ENCODE measurements at places on chromosomes 3 and 15.

- DNase-seq = no peak
Measured at GRCh38 chr3:46243560-46243959, 1.3 kb downstream of the CCR3 start.

DNA sequence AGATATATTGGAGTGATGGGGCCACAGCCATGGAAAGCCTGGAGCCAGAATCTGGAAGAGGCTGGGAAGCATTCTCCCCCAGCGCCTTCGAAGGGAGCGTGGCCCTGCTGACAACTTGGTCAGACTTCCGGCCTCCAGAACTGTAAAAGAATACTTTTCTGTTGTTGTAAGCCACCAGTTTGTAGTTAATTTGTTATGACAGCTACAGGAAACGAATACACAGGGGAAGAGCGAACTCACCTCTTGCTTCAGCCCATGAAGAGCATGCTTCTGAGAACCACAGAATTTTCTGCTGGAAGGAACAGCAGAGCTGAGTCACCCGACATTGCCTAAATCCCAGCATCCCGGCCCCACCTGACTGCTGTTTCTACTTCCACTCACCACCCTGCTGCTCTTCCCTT lies 501.7 kb downstream of the SHQ1 start:
- peak; percentile 97 for DNase-seq

DNA sequence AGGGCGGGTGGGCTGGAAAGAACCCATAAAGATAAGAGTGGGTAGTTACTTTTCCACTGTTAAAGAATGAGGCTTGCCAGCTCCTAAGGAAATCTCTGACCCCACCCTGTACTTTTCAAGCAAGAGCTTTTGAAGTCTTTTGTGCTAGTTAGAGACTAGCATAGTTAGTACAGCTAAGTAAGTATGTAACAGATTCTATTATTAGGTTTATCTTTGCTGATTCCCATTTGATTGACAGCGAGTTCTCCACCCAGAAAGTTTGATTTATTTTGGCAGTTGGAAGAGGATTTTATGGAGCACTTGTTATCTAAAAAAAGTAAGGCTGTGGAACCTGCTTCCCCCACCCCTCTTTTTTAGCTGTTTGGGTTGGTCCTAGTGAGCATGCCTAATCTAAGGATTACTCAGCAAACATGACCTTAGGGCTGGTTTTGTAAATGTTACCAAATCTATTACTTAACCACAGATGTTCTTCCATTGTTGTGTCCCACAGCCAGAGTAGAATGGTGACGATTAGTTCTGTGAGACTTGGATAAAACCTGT lies 57.6 kb downstream of the FNDC3B start:
- no peak for DNase-seq

- DNase-seq = no peak
Measured at GRCh38 chr3:52177701-52178042, 20.3 kb upstream of the ALAS1 start.

GRCh38 chr3:78894787-78895186 lies 873.0 kb downstream of the ROBO1 start:
- no peak for DNase-seq

DNA sequence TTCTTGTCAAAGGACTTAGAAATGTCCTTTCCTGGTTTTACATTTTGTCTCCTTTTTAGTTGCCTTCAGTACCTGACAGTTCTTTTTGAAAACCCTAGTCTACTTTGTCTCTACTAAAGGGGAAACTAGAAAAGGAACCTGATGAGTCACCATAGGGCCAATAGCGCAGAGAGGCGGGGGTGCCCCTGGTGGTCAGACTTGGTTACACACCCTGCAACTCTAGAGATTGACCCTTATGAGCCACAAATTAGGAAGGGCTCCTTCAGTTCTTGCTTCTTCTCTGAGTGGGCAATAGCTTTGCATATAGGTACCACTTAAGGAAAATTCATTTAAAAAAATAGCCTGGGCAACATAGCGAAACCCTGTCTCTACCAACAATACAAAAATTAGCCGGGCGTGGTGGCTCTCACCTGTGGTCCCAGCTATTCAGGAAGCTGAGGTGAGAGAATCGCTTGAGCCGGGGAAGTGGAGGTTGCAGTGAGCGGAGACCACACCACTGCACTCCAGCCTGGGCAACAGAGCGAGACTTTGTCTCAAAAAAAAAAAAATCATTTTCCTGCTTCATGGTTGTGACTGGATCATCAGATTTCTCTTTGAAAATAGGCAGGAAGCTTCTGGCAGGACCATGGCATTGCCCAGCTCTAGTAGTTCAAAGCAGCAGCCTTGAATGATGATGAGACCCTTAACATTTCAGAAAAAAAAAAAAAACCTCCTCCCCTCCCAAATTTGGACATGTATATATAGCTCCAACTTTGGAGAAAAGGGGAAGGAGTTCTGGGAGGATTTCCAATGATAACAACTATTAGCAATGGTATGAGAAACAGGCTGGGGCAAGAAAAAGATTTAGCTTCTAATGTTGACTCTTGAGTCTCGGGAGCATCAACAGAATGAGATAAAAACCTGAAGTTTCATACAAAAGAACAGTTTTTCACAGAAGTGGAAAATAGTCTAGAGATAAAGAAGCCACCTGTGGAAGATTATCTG lies 45.2 kb upstream of the RASA2 start:
- no peak for DNase-seq

GRCh38 chr15:48650931-48651330 lies 5.4 kb upstream of the FBN1 start:
- DNase-seq = no peak

GRCh38 chr3:136602818-136603217 lies 149.4 kb downstream of the STAG1 start:
- no peak for DNase-seq

- DNase-seq = no peak
Measured at GRCh38 chr3:61378311-61378710, 127.1 kb upstream of the FHIT start.

- DNase-seq = no peak
Measured at GRCh38 chr3:134704556-134704955, 53.7 kb upstream of the KY start.

DNA sequence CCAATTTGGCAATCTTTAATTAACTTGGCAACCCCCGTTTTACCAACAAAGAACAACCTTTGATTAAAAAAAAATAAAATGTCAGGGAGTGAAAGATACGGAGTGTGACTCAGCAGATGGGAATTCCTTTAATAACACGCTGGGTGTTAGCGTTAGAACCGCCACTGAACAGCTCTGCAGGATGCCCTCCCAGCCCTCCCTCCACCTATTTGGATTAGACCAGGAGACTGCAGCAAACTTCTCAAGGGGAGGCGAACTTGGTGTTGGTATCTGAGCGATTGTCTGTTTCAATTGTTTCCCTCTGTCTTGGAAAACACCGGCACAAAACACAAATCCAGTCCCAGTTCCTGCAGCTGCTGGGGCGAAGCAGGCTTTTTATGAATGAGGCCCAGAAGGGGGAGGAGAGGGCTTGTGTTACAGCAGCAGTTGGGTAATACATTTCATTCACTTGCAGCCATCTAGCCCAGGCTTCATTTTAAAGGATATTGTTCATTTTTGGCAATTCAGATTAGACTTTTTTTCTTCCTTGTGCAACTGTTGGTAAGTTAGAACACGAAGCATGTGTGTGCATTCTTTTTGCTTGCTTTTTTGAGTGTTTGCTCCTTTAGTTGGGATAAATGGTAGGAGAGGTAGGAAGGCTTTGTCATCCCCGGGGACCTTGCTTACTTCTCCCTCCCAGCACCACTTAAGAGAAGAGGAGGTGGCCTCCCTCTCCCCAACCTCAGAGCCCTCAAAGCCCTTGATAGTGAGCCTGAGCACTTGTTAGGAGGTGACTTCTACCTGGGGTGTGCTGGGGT lies 152.3 kb downstream of the IGF1R start:
- DNase-seq = peak; percentile 76

DNA sequence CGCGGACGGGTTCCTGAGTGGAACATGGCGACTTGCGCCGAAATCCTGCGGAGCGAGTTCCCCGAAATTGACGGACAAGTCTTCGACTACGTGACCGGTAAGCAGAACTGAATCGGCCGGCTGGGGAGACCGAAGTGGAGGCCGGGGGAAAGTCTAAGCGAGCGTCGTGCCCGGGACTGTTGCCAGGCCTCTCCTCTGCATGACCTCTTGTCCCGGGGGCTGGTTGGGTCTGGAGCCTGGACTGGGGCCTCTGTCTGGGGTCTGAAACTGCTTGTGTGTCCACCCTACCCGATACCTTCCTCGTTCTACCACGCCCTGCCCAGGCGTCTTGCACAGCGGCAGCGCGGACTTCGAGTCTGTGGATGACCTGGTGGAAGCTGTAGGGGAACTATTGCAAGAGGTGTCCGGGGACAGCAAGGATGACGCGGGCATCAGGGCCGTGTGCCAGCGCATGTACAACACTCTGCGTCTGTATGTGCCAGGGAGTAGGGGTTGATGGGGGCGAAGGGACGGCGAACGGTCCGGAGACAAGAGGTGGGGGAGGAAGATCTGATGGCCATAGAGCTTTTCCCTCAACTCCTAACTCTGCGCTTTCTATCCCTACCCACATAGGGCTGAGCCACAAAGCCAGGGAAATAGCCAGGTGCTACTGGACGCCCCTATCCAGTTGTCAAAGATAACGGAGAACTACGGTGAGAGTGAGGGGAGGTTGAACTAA lies at the start of gene ABCF3:
Gene ABCF3 (plus strand): TSS at position 16 of the 718 bp plus-strand sequence. CDS start 9 bp downstream, at position 25.
- DNase-seq = no peak

DNA sequence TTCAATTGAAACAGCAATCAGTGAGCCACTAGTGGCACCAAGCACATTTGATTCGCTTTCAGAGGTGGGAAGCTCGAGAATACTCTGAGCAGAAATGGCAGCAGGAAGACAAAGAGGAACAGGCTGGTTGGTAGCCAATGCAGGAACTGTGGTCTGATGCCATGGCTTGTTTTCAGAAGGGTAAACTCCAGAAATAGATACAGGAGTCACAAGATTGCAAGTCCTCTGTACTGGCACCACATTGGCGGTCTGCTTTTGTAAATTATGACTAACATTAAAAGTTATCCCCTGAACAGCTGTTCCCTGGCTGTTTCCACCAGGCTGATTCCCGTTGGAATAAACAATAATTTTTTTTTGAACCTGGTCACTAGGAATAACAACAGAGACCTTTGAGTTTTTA lies 35.5 kb downstream of the USF3 start:
- no peak for DNase-seq

GRCh38 chr3:108343491-108343890 lies 47.1 kb downstream of the HHLA2 start:
- DNase-seq = no peak

GRCh38 chr3:8903191-8903590 lies 60.1 kb downstream of the RAD18 start:
- no peak for DNase-seq

DNA sequence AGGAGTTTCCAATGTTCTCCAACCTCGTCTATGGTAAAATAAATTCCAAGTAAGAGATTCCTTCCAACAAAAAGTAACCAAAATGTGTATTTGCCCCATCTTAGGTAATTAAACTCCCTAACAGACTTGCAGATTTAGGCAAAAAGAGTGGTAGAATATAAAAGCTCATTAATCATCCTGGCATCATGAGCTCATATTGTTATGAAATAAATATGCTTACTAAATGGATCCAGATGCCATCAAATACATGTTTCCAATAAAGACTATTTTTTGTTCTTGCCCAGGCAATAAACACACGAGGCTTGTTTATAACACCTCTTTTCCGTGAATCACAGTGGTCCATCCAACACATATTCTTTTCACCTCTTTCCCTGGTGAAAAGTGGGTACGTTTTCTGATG lies 189.4 kb downstream of the THSD4 start:
- DNase-seq = no peak

DNA sequence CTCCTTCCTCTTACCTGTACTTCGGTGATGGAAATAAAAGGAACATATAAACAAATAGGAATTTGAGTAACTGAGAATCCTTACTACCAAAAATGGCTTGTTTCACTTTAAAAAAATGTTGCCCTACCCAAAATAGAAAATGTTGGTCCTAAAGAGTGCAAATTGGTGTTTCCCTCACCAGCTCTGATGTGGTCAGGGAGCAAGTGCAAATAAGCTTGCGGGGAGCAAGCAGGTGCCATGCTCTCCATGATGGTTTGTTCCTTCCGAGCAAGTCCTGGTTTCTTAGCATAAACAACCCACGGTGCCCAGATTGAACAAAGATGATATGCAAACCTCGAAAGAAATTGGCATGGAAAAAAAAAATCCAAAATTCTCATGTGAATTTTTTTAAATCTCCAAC lies 68.8 kb downstream of the PGPEP1L start:
- DNase-seq = no peak

DNA sequence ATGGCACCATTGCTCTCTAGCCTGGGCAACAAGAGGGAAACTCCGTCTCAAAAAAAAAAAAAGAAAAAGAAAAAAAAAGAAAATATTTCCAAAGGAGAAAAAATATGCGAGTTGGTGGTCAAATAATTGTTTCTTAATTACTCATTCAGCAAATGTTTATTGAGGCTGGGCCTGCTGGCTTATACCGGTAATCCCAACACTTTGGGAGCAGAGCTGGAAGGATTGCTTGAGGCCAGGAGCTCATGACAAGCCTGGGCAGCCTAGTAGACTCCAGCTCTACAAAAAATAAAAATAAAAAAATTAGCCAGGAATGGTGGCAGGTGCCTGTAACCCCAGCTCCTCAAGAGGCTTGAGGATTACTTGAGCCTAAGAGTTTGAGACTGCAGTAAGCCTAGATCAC lies 4.1 kb downstream of the KNL1 start:
- no peak for DNase-seq

- no peak for DNase-seq
Measured at GRCh38 chr15:48289628-48290027, 41.6 kb upstream of the DUT start.

GRCh38 chr15:60595665-60596064 lies 116.7 kb upstream of the ICE2 start:
- DNase-seq = no peak

GRCh38 chr3:64289622-64290021 lies 64.4 kb upstream of the PRICKLE2 start:
- DNase-seq = no peak

DNA sequence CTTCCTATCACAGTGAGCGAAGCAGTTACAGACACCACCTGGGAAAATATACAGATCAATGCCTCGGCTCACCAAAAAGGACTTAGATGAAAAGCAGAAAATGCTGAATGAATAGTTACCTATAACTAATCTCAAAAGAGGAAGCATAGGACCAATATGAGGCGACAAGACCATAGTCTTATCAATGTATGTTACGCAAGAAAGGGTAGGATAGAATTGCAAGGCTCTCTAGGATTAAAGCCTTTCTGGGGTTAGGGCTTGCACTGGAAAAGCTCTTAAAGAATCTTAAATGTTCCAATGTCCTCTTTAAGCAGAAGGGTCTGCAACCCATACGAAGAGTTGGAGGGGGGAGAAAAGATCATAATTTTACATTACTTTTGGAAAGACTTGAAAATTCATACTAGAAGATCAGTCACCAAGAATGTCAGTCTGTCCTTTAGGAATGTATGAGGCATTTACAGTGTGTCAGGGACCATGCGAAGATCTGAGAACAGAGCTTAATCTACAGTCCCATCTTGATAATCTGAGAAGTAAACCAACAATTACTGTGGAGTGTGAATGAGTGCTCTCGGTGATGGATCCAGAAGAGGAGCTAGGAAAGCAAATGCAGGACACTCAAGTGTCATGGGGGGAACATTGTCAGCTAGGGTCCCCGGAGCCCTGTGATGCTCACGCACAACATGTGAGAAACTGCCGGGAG lies 185.9 kb downstream of the GREM1 start:
- DNase-seq = no peak
